ENCODE measurements at places on chromosomes 6 and 20.

DNA sequence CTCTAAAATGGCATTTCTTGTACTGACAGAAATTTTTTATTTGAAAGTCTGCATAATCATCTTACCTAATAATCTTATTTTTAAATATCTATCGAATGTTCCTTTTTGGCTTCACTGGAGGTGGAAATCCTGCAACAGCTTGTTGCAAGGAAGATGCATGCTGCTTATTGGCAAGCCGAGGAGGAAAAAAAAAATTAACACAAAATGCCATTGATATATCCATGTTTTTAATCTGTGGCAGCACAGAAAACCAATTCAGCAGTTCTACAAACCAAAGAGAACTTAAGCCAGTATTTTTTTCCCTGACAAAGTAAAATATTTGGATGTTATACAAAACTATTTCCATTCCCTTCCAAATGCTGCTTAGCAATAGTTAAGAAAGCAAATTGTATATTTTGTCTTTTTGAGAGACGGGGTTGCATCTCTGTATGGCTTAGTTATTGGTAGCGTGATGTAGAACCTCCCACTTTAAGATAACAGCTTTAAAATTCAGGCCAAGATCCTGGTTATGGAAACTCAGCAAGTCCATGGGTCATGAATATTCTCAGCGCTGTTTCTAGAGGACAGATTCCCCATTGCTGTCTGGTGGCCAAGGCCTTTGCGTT is 231.4 kb downstream of the TMEM242 start:
- no peak for DNase-seq

GRCh38 chr6:14930366-14930989 is 315.4 kb upstream of the JARID2 start:
- DNase-seq: no peak

GRCh38 chr20:1331101-1331500 is 2.2 kb upstream of the SDCBP2 start:
- no peak for DNase-seq

DNA sequence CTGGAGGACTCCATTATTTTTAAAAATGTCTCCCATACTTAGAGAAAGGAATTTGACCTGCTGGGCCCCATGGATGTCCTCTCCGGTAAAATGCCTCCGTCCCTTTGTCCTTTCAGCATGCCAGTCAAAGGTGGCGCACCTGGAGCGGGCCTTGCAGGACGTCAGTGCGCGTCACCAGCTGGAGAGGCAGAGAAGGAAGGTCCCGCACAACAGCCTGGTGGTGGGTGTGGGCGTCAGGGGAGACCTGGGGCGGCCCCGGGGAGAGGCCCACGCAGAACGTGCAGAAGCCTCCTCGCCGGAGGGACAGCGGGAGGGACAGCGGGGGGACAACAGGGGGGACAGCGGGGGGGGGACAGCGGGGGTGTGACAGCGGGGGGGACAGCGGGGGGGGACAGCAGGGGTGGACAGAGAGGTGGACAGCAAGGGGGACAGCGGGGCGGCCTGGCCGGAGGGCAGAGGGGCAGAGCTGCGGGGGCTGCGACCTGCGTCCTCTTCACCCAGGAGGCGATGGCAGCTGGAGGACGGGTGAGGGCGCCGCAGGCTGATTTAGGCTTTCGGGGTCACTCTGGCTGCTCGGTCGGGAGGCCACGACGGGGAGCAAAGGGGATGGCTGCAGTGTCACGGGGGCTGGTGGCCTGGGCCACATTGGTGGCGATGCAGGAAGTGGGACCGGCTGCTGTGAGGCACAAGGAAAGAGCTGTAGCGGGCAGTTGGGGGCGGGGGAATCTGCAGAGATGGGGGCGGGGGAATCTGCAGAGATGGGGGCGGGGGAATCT is 859 bp upstream of the KIF25 start:
- DNase-seq: no peak

DNA sequence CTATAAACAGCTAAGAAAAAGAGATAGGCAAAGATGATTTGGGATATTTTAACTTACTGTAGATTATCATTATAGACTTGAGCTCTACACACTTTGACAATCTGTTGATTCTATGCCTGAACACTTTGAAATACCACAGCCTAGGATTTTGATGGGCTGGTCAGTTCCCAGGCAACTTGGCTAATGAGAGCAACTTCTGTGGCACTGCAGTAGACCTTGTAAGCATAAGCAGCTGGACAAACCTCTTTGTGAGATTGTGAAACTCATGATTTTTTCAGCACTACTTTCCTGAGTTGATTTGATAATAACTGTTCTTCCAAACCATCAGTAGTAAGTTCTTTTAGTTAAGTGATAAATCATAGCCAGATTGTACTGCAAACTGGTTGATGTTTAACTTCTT is 27.1 kb upstream of the ELOVL5 start:
- DNase-seq: no peak

Data from bone marrow (tissue), 2 donors.